SHP77 (cell line): ENCODE measurements at places on chromosomes 11 and 22.

- DNase-seq = no peak
These were observed 1177.8 kb downstream of the TBC1D22A start for GRCh38 chr22:47940211-47940610.

DNA sequence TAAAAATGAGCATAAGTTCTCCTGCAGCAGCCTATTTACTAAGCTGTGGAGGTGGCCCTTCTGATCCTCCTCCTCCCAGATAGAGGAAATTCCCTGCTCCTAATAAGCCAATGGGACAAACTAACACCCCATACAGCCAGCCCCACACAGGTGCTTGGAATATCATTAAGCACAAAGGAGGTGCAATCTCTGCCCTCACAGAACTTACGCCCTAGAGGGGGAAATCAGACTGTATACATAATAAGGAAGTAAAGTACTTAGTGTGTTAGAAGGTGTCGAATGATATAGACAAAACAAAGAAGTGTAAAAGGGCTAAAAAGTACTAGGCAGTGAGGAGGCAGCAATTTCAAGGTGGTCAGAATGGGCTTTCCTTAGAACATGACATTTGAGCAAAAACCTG, 5.8 kb downstream of the MS4A12 start:
- no peak for DNase-seq

- DNase-seq = no peak
These were observed 8.3 kb upstream of the KIAA0930 start for GRCh38 chr22:45248832-45249561.

GRCh38 chr11:44998051-44998450, 47.4 kb upstream of the TP53I11 start:
- no peak for DNase-seq

DNA sequence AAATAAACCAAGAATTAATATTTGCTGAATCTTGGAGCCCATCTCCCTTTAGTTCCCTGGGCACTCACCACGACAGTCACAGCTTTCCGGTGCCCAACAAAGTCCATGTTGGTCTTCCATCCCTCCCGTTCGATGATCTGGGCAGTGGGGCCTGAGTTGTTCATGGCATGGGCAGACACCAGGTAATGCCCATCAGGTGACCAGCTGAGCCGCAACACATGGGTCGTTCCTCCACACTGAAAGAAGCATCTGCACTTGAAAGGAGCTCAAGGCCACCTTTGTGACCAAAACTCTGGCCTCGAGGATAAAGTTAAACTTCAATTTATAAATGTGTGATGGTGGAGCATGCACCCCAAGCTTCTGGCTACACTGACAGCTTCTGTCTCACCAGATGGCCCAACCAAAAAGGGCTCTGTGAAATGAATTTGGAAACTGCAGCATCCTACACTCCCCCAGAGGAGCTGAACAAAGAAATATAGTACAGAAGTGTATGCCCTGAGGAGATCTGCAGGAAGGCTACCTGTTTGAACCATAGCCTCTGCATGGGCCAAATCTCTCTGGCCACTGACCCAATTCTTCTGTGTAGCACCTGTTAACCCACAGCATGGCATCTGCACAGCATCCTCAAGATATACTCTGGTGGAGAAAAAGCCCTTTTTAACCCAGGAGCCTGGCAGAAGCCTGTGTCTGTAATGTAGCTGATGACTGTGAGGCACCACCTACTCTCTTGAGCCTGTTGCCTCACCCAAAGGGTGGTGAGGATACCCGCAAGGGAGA, 37.1 kb downstream of the HIRA start:
- no peak for DNase-seq

- DNase-seq = no peak
These were observed 6.2 kb downstream of the SMTNL1 start for GRCh38 chr11:57543593-57543992.

DNA sequence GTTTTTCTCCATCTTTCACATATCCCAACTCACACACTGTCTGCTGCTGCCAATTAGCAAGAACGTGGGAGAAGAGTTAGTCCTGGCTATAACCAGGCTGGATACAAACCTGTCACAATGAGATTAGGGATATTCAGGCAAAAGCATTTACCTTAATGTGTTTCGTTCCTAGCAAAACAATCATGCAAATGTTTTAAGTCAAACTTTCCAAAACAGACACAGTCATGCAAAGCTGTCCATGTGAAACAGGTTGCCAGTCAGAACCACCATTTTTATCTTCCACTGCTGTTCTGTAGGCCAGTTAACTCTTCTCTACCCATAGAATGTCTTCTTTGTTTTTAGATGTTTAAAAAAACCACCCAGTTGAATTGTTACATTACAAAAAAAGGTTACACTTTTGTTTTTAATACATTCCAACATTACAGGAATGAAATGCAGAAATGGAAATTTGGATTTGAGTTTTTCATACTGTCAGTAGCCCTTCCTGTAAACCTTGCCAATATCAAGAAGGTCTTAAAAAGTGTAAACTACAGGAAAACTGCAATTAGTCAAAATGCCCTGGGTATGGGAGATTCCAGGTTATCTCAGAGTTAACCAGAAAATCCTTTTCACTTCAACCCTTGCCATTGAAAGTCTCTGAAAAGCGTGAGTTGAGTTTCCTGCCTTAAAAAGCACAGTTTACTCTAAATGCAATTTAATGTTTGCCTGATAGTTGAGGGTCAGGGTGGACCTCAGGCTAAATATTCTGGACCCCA, 34.2 kb upstream of the LDLRAD3 start:
- no peak for DNase-seq

DNA sequence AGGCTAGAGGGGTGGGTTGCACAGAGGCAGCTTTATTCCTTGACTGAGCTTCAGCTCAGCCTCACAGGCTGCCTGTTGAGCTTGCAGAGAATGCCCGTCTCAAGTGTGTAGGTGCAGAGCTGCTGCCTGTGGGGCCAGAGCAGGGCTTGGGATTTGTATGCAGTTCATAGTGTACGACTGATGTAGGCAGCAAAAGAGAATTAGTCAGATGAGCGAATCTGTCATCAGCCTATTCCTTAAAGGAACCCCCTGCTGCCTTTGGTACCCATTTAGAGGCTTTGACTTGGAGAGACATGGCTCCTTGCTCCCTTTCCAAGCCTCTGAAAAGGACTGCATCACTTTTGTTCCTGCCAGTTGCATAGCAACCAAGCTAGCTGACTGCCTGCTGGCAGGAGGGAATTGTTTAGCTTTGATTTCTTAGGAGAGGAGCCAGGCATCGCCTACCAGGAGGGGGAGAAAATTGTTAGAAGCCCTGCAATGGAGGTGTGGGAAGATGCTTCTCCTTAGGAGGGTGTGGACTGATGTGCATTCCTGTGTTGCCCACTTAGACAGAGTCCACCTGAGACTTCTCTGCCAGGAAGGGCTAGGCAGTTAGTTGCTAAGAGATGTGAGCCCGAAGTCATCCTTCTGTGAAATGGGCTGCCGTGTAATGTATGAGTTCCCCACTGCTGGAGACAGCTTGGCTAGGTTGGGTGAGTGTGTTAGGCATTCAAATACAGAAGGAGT, 10.9 kb downstream of the ACO2 start:
- no peak for DNase-seq

DNA sequence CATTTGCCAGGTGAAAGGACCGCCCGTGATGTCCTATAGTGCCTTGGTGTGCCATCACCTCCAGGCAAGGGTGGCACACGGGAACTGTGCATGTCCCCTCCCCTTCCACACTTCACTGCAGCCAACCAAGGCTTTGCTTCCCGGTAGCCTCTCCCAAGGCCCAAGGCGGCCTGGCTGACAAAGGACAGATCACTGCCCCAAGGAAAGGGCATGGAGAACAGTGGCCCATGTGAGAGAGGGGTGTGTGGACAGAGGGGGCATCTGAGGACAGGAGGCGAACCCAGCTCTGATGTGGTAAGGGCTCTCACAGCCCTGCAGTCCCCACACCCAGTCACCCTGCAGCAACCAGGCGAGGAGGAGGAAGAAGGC, 50.4 kb downstream of the RPUSD4 start:
- DNase-seq = no peak

- DNase-seq = no peak
These were observed 22.2 kb downstream of the CLDN5 start for GRCh38 chr22:19501897-19502447.

DNA sequence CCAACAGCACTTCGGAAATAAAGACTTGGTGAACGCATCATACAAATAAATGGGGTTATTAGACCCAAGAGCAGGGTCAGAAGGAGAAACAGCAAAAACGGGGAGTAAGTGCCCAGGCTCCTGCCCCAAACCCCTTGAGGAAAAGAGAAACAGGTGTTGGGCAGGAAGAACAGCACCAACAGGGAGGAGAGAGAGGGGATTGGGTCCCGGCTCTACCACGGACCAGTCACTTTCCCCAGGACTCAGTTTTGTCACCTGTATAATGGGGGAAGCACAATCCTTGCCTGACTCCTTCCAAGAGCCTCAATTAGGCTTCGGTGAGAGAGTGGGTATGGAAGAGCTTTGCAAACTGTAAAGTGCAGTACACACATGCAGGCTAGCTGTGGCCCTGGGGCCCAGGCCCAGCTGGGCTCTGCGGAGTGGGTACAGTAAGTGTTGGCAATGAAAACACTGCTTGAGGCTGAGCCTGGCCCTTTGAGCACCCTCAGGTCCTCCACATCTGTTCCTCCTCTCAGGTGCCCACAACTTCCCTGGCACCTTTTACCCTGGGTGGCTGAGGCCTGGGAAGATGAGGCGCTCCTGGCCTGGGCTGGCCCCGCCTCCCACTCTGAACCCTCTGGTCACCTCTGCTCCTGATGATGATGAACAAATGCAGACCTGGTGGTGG, 8.9 kb downstream of the SLC29A2 start:
- DNase-seq = no peak

- peak; percentile 30 for DNase-seq
These were observed 612 bp downstream of the GTSE1 start for GRCh38 chr22:46297151-46297812.

- DNase-seq = no peak
These were observed 2.1 kb downstream of the MED15 start for GRCh38 chr22:20509344-20510047.

DNA sequence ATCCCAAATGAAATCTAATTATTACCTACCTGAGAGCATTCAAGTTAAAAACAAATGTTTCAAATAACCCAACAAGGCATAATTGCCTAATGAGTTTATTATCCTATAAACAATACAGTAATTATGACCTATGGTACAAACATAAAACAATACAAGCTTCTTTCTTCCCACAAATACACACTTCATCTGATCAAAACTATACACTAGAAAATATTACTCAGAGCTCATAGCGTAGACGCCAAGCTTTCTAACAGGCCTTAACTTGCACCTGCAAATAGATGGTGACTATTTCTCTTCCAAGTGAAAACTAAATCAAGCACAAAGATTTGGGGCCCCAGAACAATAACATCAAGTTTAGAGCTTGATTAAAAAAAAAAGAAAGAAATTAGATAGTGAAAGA, 78.1 kb downstream of the SOX6 start:
- no peak for DNase-seq

DNA sequence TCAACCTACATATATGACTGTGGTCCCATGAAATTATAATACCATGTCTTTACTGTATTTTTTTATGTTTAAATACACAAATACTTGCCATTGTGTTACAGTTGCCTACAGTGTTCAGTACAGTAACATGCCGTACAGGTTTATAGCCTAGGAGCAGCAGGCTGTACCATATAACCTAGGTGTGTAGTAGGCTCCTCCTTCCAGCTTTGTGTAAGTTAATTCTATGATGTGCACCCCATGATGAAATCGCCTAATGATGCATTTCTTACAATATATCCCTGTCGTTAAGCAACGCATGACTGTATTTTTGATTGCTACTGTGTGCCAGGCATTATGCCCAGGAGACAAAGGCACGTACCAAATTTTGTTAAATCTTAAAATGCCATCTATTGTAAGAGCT, 163.7 kb downstream of the LDLRAD3 start:
- DNase-seq = no peak

DNA sequence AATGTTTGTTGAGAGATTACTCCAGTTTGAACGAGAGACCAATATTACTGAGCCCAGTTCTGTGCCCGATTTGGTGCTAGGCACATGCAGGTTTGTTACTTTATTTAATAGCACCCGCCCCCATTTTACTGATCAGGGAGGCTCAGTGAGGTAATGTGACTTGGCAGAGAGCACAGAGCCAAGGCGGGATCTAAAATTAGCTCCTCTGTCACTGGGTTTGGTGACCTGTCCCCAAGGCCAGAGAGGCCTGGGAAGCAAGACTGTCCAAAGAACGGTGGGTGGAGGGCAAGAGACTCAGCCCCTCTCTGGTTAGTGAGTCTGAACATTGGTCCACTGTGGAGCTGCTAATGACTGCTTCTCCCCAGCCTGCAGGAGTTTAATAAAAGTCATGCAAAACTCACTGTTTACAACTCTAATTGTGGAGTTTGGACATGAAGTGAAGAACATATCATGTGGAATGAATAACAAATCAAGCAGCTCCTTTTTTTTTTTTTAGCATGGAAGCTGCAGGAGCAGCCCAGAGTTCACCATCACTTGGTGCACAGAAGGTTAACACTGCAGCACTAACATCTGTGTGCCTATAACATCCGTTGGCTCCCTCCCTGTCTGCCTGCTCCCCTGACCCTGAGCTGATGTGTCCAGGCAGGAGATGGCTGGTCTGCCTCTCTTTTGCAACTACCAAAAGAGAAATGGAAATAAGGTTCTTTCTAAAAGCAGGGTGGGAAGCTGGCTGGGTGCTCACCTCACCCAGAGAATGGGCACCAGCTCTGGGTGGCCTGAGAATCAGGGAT, 39.0 kb downstream of the CSNK2A3 start:
- no peak for DNase-seq

DNA sequence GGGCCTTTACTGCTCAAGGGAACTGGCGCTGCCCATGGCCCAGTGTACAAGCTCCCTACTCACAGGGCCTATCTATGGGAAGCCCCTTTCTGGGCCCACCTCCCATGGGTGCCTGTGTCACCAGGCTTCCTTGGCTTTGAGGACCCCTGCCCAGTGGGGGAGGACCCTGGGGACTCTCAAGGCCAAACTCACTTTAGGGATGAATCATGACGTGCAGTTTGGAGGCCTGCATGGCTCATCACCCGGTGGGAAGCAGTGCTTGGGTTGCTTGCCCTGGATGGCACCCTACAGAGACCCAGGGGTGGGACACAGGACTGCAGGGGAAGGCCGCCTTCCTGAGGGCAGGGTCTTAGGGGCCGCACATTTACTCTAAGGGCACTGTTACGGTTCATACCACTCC, 16.5 kb downstream of the KCTD21 start:
- no peak for DNase-seq

- DNase-seq = no peak
These were observed 6.9 kb downstream of the DHCR7 start for GRCh38 chr11:71441251-71441650.

- peak; percentile 40 for DNase-seq
These were observed 25.2 kb downstream of the FAM76B start for GRCh38 chr11:95764267-95764898.

- peak; percentile 22 for DNase-seq
These were observed 804 bp upstream of the CREBZF start for GRCh38 chr11:85665733-85666132.

- DNase-seq = no peak
These were observed 9.0 kb upstream of the HIKESHI start for GRCh38 chr11:86292912-86293616.

- DNase-seq = no peak
These were observed 6.3 kb upstream of the MCHR1 start for GRCh38 chr22:40673017-40673416.

GRCh38 chr11:88098289-88098688, 77.0 kb downstream of the RAB38 start:
- DNase-seq = no peak
